Breast epithelium (tissue), 4 donors: ENCODE measurements at places on chromosomes 13 and 19. TPM values are rescaled to one million over a fixed set of nuclear protein-coding genes. Genes with fewer than 3 reads are reported as not detected.
A peak's percentile ranks its signal among the peaks of the same experiment; 100 is the strongest.

DNA sequence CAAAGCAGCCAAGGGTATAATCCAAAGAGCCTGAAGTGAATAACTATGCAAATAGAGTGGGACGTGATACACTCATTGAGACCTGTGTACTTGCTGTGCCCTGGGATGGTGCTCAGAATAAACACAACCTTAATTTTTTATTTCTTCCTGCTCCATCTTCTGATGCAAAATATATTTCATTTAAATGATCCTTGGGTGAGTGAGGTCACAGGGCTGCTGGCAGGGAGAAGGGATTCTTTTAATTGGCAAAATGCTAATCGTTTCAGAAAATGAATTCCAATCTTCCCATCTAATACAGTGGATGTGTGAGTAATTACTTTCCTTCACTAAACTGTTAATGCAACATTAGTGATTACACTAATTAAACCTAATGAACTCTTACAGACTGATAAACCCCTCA lies 63.5 kb downstream of the SIAH3 start:
- no peak for DNase-seq

- DNase-seq: no peak
Measured at GRCh38 chr13:98228661-98229341, 51.7 kb upstream of the RNF113B start.

DNA sequence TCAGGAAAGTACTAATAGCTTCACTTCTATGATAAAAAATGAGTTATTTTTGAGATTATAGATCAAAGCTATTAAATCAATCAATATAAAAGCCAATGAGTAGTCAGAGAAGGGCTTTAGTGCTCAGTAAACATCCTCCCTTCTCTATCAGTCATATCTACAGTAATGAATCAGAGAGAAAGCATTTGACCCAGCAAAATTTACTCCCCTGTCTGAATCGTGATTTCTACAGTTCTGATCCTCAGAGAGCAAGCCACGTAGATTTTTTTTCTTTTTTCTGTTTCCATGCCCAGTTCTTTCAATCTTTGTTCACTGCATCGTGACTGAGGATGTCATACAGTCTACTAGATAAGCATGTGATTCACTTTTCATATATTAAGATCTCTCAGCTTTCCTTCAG lies 16.2 kb upstream of the MBNL2 start:
- DNase-seq: no peak

GRCh38 chr13:91375116-91375729 lies 23.2 kb upstream of the GPC5 start:
- DNase-seq: no peak

- DNase-seq: no peak
Measured at GRCh38 chr13:52383366-52383765, 22.6 kb downstream of the THSD1 start.

DNA sequence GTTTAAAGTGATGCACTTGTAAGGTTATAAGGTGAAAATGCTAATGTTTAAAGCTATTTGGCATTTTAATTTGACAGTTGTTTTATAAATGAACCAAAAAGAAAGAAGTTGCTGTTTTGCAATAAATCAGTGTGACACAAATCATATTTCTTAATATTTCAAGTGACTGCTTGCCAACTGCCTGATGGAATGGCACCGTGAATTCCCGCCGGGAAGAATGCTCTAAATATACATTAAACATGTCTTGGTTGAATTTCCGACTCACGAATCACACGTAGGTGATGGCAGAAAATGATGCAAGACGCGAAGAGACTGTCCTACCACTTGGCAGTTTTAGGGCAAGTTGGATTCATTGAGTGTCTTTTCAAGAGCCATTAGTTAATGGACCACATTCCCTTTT lies 3.1 kb upstream of the GJB2 start:
- no peak for DNase-seq

DNA sequence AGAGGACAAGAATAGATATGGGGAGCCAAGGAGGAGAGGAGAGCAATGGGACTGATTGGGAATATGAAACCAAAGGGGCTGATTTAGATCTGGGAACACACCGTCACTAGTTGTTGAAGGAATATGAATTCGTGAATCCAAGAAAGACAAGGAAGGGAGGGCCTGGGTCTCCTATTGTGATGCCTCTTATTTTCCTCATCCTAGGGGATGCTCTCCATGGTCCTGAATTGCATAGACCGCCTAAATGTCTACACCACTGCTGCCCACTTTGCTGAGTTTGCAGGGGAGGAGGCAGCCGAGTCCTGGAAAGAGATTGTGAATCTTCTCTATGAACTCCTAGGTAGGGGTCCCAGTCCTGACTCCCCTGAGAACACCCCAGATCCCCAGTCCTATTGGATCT lies 21.5 kb downstream of the RYR1 start:
- no peak for DNase-seq

DNA sequence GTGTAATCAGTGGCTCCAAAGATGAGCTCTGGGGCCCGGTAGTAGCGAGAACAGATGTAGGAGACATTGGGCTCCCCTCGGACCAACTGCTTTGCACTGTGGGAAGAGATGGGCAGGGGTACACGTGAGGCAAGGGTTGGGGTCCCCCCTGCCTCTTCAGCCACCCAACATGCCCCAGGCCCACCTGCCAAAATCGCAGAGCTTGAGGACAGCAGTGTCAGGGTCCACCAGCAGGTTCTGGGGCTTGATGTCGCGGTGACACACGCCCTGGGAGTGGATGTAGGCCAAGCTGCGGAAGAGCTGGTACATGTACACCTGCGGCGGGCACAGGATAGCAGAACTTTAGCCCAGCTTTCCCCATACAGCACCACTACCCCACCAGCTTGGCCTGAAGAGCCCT lies 8.0 kb downstream of the GSK3A start:
- no peak for DNase-seq

DNA sequence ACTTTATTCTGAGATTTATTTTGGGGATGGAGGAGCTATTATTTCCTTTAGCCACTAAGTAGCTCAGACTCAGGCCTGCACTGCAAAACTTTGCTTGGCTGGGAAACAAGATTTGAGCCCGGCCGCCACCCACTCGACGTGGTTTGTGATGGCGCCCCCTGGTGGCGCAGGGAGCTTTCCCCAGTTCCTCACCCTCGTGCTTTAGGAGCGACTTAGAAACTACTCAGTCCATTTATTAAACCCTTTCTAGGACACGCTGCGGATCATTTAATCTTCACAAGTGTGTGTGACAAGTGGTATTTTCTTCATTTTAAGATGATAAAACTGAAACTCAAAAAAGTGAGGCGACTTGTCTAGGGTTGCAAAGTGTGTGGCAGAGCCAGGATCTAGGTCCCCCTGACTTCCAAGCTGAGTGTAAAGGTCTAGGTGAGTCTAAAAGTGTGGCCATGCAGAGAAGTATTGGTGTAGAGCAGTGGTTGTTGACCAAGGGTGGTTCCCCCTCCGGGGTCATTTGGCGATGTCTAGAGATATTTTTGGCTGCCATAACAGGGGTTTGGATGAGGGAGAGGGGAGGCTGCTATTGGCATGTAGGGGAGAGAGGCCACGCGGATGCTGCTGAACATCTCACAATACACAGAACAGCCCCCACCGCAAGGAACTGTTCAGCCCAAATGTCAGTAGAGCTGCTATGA lies 2.2 kb downstream of the CXCL17 start:
- no peak for DNase-seq

GRCh38 chr19:47096721-47097120 lies 16.9 kb downstream of the ZC3H4 start:
- DNase-seq: no peak

DNA sequence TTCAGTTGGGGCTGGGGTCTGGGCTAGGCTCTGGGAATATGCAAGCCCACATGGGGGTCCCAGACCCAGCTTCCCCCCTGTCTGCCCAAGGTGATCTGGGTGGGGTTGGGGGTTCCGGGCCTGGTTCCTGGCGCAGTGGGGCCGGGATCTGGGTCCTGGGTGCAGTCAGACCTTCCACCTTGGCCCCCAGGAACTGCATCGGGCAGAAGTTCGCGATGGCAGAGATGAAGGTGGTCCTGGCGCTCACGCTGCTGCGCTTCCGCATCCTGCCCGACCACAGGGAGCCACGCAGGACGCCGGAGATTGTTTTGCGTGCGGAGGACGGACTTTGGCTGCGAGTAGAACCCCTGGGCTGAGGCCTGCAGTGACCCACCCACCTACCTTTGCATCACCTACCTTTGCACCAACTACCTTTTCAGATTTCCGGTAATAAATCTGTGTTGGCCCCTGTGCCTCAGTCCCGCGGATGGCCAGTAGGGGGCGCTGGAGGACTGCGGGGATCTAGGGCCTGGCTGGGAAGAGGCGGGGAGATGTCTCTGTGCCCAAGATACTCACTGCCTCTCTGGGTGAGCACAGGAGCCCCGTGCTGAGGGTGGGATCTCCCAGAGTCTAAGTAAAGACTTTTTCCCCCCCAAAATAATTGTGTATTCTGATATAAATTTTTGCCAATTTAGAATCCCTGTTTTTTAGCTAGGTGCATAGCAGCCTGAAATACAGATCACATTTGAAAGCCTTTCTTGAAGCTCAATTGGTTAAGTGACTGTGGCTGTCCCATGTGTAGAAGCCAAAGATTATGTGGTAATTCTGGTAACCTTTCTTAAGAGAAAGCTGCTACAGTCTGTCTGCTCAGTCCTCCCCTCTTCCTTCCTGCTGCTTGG lies 11.5 kb upstream of the CYP4F3 start:
- DNase-seq: peak; percentile 89

DNA sequence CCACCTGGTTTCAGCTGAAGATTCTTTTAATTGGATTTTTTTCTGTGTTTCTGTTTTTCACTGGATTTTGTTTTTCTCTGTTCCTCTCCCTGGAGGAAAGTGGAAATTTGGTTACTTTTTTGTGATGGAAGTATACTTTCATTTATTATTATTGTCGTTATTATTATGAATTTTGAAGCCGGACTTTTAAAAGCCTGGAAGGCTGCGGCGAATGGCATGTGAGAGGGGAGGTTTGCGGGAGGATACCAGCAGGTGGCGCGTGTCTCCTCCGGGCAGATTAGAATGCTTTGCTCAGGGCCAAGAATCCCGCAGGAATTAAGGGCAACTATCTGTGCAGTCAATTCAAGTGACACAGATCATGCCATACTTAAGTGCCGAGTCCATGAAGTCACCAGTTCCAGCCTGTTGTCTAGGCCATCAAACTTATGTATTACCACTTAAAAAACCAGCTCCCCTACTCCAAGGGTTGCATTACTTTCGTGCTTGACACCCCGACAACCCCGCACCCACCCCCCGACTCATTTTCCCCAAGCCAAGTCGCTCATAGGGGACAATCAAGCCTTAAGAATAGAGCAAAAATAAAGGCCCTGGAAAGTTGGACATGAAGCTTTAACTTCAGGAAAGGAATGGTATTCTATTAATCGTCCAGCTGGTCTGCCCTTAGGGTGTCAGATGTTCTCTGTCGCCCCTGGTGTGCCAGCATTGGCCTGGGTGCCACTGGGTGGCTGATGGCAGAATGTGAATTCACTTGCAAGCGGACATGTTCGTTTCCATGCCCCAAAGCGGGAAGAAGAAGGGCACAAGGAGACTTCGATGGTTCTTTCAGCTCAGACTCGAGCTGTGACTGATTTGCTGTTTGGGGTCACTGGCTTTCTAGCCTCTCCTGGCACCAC lies 1.3 kb upstream of the LRCH1 start:
- peak; percentile 78 for DNase-seq

DNA sequence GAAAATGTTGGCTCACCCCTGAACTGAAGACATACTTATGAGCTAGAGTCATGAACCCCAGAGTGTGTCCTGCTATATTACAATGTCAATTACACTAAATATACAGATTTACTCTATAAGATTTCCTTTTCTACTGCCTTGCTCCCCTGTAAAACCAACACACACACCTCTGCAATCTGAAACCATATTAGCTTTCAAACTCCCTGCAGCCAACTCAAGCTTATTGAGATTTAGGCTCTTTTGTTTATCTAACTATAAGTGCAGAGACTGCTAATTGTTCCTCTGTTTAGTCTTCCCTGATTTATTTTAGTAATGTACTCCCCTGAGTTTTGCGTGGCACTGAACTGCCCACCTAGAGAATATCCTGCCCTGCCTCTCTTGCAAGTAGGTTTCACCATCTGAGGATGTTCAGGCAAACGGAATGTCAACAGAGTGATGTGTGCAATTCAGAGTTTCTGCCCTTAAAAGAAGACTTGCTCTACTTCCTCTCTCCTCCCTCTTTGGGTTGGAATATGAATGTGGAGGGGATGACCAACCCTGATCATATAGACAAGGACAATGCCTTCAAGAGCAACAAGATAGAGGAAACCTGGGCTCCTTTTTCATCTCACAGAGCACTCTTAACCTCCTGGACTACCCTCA lies 22.3 kb downstream of the FAM216B start:
- no peak for DNase-seq

- no peak for DNase-seq
Measured at GRCh38 chr13:109779074-109779473, 7.3 kb downstream of the IRS2 start.

DNA sequence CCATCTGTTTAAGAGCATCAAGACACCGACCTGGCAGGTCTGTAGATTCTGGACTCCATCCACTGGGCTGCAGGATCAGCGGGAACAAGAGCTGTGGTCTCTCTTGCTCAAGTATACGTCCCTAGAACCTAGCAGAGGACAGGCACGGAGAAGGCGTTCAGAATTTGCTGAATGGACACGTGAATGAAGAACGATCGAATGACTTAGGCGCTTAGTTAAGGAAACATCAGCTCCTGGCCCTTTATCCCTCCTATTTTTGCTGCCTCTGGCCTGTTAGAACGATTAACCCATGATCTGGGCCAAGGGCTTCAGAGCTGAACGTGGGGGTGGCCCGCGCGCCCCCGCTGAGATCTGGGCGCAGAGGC lies 953 bp downstream of the DZIP1 start:
- no peak for DNase-seq

GRCh38 chr19:42275103-42275502 lies 6.1 kb downstream of the CIC start:
- no peak for DNase-seq

DNA sequence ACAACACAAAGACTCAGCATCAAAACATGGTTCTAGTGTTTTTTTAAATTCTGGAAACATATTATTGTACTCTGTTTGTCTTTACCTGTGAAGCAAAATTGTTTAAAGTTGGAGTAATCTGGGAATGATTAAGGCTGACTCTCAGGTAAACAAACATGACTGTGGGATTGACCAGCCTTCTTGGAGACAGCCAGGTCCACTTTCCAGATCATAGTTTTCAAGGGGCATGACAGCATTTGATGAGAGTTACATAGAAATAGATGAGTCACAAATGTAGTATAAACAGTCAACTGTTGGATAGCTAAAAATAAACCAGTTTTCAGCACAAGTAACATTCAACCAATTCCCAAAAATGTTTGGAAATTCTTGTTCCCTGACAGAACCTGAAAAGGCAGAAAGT lies 1680.9 kb downstream of the OLFM4 start:
- DNase-seq: no peak

Gene MEF2B
- total RNA-seq: 0.64 TPM

Gene PABPC3
- 0.32 TPM for total RNA-seq

Gene LPAR2
- total RNA-seq: 17.1 TPM

Gene YJEFN3
- total RNA-seq: 1.3 TPM

Gene F2RL3
- total RNA-seq: 4.2 TPM

Gene PCDH9
- 0.98 TPM for total RNA-seq
